Activated naive CD8-positive, alpha-beta T cell treated with anti-CD3 and anti-CD28 coated beads for 36 hours (primary cell): ENCODE measurements at places on chromosomes 7 and 10. TPM values are rescaled to one million over a fixed set of nuclear protein-coding genes. Genes with fewer than 3 reads are reported as not detected.

DNA sequence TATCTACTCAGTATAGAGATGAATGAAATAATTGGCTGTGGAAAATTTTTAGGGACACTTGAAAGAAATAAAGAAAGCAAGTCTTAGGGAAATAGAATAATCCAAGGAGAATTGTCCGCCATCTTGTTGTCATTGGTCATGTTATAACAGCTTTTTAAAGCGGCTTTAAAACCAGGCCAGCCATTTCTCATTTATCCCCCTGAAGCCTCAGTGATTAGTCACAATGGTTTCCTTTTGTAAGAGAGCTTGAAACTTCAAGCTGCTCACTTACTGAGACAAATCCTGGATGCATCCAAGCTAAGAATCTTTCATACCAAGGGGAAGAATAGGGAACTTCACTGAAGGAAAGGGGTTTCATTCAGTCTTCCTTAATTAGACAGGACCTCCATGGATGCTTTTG is 67.9 kb downstream of the SGCE start:
- no peak for DNase-seq

DNA sequence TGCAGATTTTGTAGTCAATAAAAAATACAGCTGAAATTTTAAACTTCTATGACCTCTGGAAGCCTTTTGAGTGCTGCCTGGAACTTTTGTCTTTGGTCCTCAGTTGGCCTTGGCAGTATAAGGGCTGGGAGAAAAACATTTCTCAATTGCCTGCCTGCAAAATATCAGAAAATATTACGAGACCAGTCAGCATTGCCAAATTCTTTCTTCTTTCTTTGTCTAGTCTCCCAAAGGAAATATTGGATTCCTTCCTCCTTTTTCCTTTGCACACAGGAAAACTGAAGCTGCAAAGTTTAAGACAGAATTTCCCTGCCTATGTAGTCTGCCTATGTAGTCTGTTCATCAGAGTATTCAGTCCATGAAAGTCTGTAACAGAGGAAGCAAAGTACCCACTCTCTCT is 95.9 kb downstream of the CHRM2 start:
- DNase-seq: no peak

DNA sequence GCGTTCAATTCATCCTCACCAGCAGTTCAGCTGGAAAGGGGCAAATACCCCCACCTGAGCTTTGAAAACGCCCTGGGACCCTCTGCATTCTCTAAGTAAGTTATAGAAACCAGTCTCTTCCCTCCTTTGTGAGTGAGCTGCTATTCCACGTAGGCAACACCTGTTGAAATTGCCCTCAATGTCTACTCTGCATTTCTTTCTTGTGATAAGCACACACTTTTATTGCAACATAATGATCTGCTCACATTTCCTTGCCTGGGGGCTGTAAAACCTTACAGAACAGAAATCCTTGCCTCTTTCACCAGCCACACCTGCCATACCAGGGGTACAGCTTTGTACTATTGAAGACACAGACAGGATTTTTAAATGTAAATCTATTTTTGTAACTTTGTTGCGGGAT is 155.8 kb upstream of the LANCL2 start:
- DNase-seq: no peak

DNA sequence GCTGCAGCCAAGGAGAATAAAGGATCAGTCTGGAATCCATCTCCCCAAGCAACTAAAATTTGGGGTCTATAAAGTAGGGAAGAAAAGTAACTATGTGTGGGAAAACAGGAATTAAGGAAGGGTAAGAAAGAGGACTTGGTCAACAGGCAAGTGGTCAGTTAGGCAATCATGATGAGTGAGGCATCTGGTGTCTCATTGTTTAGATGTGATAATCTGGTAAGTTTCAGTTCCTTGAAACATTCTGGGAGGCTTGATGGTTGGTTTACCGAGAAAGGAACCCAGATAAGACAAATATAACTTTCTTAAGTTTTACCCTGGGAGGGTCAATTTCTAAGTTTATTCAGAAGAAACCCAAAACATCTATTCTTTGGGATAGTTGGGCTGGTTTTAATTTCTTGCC is 22.3 kb downstream of the HYAL4 start:
- no peak for DNase-seq

DNA sequence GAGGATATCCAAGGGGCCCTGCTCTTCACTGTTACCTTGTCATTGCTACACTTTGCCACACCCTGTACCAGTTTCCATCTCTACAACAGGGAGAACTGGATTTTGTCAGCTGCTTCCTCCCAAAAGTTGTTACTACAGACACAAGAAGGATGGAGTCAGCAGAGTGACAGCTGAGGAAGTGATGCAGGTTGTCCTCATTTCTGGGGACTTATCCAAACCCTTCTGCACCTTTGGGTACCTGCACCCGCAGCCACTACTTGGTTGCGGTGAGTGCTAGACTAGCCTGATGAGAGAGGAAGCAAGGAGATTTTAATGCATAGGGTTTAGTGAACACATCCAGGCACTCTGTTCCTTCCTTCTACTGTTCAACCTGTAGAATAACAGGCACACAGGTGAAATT is 281.0 kb downstream of the RPS24 start:
- DNase-seq: no peak

- no peak for DNase-seq
These were observed 25.5 kb downstream of the DDC start for GRCh38 chr7:50539725-50540124.

DNA sequence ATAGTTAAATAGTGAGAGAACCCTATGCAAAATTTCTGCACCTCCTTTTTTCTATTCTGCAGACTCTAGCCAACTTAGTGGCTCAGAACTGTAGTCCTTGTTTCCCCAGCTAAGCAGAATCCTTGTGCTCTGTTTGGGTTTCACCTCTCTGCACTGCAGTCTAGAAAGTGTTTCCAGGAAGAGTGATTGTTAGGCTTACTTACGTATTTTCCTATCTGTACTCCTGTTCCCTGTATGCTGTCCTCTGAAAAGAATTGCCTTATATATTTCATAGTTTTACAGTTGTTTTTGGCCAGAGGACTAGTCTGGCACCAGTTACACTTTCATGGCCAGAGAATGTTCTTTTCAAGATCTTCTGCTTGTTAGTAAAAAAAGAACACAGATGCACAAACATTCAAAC is 154.6 kb upstream of the POT1 start:
- no peak for DNase-seq

DNA sequence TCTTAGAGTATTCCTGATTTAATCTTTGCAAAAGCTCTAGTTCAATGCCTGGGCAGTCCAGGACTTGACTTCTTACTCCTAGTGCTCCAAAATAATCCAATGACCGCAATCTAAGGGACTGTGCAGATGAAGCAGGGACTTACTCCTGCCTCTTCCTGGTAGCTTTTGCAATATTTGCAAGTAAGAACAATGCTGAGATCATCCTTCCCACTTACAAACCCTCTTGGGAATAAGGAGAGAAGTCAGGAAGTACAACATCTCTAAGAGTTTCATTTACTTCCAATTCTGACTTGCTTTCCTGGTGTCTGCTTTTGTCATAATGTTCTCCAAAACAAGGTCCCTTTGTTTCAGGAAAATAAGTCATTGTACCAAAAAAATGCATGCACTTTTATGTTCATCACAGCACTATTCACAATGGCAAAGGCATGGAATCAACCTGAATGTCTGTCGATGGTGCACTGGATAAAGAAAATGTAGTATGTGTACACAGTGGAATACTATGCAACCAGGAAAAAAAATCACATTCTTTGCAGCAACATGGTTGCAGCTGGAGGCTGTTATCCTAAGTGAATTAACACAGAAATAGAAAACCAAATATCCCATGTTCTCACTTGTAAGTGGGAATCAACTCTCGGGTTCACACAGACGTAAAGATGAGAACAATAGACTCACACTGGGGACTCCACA is 7.1 kb upstream of the KCNMA1 start:
- no peak for DNase-seq

Gene FAM237B
- not detected for total RNA-seq

DNA sequence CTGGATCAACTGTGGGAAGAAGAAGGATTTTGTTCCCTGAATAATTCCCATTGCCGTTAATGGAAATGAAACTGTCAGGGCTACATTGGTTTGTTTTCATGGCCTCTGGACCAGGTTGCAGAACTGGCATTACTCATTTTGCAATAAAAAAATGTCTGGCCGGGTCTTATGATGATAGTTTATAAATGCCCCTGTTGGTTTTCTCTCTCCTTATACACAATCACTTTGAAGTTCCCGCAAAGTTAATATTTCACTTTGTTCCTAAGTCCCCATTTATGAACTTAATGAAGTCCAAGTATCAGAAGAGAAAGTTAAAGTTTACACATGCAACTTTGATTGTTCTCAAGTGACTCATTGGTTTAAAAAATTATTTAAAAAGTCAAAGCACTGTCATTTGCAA is 150.7 kb upstream of the PRR15 start:
- DNase-seq: no peak

DNA sequence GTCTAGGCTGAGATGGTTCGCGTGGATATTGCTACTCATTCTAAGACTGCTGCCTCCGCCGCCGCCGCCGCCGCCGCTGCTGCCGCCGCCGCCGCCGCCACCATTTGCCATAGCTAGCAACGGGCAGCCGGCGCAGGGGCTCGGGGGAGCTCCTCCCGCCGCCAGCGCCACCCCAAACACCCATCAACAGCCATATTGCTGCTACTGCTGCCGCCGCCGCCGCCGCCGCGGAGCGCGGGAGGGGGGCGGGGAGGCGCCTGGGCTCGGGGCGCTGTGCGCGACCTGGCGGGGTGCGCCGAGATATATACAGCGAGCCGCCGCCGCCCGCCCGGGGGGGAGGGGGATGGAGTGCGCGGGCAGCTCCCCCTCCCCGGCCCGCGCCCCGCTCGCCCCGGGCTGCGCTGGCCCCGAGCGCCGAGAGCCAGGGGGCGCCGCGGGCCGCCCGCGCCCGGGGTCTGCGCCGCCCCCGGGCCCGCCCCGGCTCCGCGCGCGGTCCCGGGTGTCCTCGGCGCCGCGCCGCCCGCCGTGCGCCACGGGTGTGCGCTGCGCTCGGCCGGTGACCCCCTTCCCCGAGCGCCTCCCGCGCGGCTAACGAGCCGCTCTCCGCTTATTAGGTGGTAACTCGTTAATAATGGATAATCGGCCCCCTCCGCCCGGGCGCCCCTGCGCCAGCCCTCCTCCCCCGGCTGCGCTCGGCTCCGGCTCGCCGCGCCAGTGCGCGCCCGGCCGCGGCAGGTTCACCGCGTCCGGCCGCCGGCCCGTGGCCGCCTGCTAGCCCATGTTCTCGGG is at the start of gene KCNMA1:
KCNMA1 (minus strand) TSS at position 277 of the 789 bp plus-strand sequence.
- DNase-seq: peak; percentile 27

DNA sequence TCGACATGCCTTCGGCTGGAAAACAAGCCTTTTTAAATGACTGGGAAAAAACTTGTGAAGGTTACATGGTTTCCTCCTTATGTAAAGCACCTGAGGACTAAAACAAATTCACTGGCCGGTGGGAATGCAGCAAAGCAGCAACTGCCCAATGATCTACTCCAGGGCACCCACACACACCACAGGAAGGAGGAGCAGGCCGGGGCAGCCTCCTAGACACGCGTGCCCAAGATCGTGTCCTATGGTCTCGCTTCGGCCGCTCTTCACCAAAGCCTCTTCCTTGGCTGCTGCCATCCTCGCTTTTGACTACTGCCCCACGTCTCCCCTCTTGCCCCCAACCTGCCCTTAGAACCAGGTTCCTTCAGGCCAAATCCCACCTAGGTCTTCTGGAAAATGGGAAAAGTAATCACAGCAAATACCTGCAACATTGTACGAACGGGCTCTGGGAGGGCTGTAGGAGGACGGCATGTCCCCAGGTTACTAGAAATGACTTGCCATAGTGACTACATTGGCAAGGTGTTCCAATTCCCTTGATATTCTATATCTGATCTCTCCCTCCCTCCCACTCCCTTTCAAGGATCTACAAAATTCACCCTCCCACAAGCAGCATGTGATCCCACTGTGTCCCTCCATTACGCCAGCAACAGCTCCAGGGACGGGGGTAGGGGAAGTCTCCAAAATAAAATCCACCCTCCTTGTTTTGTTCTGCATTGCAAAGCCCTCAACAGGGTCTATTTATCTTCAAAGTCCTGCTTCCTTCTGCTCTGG is 84.9 kb downstream of the RNF216 start:
- DNase-seq: no peak

Gene IFIT1B
- not detected for total RNA-seq

DNA sequence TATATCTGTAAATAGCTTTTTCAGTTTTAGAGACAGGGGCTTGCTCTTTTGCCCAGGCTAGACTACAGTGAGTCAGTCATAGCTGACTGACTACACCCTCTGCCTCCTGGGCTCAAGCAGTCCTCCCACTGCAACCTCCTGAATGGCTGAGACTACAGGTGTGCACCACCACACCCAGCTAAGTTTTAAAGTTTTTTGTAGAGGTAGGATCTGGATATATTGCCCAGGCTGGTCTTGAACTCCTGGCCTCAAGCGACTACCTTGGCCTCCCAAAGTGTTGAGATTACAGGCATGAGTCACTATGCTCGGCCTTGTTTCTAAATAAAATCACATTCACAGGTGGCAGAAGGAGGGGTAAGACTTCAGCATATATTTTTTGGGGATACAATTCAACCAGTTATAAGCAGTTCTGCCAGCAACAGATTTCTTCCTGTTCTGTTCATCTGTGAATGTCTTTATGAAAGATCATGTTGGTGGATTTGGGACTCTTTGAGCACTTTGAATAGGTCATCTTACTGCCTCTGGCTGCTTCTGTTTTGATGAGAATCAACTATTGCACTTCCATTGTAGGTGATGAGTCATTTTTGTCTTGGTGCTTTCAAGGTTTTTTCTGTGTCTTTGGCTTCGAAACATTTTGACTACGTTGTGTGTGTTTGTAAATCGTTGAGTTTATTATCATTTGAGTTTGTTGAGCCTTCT is 15.7 kb downstream of the RBM33 start:
- no peak for DNase-seq

Gene TAS2R41
- not detected for total RNA-seq

Gene IRF5
- 4.0 TPM for total RNA-seq

DNA sequence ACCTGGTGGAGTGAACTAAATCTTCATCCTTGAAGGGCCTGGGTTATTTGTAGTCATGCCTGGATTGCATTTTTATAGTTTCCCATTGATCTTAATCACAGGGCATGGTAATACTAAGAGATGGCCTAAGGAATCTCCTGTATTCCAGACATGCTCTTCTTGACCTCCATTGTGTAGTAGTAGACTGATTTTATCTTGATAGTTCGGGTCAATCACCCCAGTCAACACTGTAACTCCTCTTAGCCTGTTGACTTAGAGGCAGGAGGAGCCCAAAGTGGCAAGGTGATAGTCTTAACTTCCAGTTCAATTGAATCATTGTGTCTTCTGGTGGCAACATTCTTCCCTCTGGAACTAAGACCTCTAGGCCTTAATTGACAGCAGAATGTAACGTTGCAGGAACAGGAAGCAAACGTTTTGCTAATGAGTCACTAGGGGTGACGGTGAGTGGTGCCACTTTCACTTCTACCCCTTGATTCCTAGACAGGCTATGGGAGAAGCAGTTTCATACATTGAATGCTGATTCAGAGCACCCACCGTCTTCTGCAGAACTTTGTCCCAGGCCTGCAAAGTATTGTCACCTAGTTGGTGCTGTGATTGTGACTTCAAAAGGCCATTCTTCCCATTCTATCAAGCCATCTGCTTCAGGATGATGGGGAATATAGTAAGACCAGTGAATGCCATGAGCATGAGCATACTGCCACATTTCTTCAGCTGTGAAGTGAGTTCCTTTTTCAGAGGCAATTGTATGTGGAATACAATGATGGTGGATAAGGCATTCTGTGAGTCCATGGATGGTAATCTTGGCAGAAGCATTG is 24.0 kb upstream of the PAPSS2 start:
- DNase-seq: peak; percentile 25
